ENCODE measurements at places on chromosomes 1 and 21.

GRCh38 chr1:16955186-16955585 lies 25.2 kb downstream of the MFAP2 start:
- DNase-seq, result no peak

DNA sequence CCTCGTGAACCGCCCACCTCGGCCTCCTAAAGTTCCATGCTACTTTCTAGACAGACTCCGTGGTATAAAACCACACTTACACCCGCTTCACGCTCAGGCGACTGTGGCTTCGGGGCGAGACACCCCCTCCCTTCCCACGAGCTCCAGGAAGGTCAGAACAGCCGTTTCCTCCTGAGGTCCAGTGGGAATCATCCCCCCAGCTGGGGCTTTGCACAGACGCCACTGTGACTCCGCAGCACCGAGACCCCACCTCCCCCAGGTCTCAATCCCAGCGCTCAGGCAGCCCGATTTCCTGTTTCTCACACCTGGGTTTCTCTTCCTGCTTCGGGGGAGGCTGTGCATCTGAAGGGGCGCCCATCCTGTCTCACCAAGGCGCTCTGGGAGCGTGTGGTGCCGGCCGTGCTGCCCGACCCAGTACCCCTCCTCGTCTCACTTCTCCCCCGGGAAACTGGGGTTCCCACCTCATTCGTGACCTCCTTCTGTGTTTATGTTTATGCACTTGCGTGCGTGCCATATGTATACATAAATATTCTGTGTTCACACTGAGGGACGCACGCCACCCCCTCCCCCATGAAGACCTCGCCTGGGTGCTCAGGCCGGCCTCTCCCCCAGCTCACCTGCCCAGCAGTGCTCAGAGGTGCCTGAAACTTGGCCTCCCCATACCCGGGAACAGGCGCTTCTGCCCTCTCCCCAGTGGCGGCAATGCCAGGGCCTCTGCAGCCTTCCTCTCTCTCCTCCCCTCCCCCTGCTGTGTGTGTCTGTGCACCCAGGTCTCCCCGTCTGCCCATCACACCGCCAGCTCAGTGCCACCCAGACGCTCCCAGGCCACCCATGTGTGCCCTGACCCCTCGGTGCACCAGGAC lies 14.6 kb downstream of the SLC35E2B start:
- no peak for DNase-seq

GRCh38 chr1:87135329-87135712 lies 193.4 kb upstream of the LMO4 start:
- no peak for DNase-seq

- DNase-seq, result no peak
These were observed 63.7 kb downstream of the KCNN3 start for GRCh38 chr1:154806333-154806732.

GRCh38 chr21:42190486-42190863 lies 28.5 kb upstream of the ABCG1 start:
- DNase-seq, result no peak

DNA sequence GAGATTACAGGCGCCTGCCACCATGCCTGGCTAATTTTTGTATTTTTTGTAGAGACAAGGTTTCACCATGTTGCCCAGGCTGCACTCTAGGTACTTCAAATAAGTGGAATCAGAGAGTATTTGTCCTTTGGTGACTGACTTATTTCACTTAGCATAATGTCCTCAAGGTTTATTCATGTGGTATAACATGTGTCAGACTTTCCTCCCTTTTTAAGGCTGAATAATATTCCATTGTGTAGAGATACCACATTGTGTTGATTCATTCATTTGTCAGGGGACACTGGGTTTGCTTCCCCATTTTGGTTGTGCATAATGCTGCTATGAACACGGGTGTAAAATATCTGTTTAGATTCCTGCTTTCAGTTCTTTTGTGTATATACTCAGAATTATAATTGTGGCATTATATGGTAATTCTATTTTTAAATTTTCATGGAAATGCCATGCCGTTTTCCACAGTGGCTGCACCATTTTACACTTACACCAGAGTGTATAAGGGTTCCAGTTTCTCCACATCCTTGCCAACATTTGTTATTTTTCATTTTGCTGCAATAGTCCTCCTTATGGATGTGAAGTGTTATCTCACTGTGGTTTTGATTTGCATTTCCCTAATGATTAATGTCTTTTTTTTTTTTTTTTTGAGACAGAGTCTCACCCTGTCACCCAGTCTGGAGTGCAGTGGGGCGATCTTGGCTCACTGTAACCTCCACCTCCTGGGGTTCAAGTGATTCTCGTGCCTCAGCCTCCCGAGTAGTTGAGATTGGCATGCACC lies 35.1 kb downstream of the IL6R start:
- DNase-seq, result no peak

DNA sequence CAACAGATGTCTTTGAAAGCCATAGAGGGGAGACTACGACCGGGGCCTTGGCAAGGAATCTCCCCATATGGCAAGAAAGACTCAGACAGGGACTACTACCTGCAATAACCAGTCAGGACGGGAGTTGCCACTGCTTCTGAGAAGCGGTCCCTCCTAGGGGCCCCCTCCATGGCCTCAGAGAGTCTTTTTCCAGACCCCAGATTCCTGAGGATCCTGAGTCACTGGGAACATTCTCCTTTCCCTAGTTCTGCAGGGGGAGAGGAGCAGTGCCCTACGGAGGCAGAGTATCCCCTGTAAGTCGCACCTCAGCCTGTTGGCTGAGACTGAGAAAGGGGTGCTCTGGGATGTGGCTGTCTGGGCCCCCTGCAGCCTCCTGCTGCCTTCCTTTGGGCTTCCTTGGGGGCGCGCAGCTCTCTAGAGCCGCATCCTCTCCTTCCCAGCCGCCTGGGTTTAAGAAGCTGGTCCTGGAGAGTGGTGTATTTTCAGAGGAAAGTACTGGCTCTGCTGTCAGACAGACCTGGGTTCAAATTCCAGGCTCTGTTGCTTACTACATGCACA lies 7.8 kb downstream of the GLIS1 start:
- DNase-seq, result no peak

- no peak for DNase-seq
These were observed 17.0 kb upstream of the SLC5A9 start for GRCh38 chr1:48205522-48205921.

DNA sequence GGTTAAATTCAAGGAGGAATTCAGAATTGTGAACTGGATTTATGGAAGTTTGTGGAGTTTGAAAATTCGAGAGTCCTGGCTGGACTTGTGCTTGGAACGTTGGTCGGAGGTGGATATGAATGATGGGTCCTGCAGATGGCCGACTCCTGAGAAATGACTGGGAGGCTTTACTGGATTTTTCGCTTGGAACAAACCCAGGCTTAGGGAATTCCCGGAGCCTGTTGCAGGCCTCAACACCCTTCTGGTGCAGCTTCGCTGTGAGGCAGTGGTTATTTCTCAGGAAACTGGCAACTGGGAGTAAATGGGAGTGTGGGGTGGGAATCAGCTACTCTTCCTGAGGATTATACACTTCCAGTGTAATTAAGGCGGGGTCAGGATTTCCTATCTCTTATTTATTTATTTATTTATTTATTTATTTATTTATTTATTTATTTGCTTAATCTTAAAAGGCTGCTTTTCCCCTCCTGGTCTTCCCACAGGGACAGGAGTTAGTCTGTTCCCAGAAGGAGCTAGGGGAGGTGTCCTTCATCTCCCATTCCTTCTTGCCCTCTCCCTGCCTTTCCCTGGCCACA lies 21.1 kb downstream of the MAPKAPK2 start:
- no peak for DNase-seq

DNA sequence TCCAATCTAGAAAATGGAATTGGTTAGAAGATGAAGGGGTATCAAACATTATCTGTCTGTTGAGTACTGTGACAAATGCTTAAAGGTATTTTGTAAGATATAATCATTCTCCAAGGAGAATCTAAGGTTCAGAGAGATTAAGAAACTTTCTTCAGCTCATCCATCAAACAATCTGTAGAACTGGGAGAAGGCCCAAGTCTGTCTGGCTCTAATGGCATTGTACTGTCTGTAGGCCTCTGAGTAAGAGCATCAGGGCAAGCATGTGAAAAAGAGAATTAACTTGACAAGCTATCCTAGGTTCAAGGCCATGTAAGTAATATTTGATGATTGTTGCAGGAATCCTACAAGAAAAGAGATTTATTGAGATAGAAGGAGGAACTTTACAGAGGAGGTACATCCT lies 5.3 kb upstream of the FGGY start:
- DNase-seq, result no peak

DNA sequence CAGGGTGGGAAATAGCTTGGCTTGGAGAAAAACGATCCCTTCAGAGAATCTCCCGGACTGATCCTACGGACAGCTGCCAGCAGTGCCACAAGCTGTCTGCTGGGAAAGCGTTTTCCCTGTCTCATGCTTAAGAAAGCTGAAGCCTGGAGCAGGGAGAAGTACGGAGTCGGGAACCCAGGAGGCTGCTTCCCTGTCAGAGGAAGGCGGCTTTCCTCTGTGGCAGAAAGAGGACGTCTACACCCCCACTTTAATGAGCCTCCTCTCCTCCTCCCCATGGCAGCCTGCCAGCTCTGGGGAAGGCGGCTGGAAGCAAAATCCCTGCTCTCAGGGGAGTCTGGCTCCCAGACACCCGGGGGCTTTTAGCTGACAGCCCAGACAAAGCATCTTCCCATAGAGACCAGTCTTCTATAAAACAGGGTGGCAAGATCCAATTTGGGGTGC lies 7.3 kb downstream of the KIF21B start:
- DNase-seq, result no peak

DNA sequence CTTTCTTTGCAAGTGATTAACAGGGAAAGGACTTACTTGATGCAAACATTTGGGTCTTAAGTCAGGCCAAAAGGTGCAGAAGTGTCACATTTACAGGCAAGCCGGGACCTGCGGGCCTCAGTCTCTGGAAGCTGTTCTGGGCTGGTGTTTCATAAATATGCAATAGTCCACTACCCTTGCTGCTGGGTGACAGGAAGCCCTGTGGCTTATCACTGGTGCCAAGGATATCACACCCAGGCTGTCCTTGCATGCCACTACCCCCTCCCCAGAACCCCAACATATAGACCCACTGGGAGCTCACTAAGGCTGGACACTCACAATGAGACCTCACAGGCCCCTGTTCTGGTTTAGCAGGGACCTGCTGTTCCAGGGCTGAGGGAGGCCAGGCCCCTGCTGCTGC lies 3.4 kb upstream of the LEFTY2 start:
- no peak for DNase-seq

GRCh38 chr1:84298328-84298683 lies 3.2 kb upstream of the SAMD13 start:
- no peak for DNase-seq

DNA sequence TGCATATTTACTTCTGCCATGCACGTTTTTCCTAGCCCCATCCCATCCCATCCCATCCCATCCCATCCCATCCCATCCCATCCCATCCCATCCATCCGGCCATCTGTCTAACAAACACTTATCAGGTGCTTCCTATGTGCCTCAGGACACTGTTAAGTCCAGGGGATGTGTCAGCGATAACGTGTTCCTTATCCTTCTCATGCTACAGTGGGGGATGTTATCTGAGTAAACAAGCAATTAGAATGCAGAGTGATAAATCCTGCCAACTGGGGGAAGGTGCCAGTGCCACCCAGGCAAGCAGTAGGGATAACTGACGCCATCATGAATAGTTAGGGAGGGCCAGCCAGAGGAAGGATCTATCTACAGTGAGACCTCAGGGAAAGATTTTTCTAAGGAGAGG lies 304.2 kb downstream of the CAMTA1 start:
- no peak for DNase-seq

DNA sequence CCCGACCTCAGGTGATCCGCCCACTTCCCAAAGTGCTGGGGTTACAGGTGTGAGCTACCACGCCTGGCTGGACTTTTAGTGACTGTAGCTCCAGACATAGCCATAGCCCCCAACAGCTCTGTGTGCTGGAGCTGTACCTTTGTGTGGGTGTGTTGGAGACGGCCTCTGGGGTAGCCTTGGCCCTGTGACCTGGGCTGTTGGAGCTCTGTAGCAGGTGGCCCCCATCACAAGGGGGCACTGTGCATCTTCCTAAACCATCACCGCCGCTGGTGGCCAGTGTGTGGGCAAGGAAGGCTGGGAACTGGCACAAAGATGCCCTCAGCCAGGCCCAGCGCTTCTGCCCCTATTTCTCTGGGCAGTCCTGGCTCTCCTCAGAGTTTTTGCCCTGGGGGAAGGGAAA lies 38.4 kb upstream of the FOXO6 start:
- peak; percentile 33 for DNase-seq

- DNase-seq, result no peak
These were observed 17.4 kb downstream of the KANK4 start for GRCh38 chr1:62301726-62302390.

DNA sequence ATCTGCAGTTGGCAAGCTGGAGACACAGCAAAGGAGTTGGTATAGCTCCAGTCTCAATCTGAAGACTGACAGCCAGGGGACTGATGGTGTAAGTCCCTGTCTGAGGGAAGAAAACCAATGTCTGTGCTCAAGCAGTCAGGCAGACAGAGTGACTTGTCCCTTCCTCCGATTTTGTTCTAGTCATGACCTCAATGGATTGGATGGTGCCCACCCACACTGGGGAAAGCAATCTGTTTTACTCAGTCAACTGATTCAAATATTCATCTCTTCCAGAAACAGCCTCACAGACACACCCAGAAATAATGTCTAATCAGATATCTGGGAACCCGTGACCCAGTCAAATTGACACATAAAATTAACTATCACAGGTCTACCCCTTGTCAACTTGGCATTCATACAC lies 11.9 kb upstream of the MRPL39 start:
- no peak for DNase-seq

Data from Panc1 (cell line).